Amygdala (tissue), 56 donors: ENCODE measurements at places on chromosomes 12 and 14.

GRCh38 chr14:98904677-98905076 is 367.3 kb downstream of the BCL11B start:
- DNase-seq, result no peak

DNA sequence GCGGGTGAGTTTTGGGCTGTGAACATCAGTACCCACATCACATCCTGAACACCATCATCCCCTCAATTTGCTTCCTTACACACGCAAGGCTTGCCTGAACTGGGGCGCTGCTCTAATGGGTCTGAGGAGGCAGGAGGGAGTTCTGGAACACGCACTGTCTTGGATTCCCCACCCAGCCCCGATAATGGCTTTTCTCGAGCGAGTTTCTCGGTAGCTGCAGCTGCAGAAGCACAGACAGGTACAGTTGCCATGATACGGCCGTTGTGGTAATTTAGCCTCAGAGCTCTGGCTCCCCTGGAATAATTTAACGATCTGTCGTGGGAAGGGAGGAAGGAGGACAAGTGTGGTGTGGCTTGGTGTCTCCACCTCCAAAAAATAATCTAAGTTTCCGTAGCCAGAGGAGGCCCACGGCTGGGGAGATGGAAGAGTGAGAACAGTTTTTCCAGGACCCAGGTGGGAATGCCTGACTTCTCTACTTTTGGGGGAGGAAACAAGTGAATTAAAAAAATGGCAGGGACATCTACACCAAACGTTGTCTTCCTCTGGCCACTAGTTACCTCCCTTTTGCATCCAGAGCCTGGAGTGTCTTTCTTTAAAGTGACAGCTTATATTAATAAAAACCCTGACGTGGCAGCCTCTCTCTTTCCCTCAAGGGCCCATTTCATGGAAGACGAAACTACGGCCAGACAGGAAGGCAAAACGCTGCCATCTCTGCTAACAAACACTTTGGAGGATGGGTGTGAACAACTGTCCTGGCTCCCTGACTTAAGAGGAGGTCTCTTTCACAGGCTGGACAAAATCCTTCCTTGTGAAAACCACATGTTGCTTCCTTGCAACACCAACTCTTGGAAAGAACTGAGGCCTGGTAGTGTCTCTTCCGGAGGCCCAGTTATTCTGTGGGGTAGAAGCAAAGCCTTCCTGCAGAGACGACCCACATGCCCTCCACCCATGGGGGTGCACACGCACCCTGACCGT is 84.8 kb downstream of the RBM19 start:
- DNase-seq, result no peak

GRCh38 chr12:109994401-109995175 is 1.6 kb downstream of the GIT2 start:
- no peak for DNase-seq

- no peak for DNase-seq
Observed at GRCh38 chr12:8628731-8629130, 16.1 kb upstream of the AICDA start.
